ENCODE measurements at places on chromosomes 3 and 15.

DNA sequence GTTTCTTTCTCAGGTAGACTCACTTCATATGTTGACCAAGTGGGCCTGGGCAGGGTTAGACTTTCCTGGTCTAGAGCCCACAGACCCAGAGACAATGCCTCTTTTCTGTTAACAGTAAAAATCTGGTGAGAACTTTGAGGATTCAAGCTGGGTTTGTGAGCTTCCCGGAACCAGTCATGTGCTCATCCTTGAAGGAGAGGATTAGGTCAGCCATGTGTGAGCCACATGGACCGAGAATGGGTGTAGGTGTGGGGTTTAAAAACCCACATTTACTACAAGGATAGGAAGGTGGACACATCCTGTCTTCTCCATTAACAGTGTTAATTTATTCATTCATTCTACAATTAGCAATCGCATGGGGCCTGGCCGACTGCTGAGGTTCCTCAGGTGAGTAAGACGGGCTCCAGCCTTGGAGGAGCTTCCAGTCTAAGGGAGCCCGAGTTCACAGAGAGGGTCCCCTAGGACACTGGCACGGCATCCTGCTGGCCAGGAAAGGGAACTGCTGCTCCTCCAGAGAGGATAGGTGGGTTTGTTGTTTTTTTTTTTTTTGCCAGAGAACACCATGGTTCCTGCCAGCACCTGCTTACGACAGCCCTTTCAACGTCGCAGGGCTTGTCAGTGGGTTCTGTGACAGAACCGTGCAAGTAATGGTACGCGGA lies 69.0 kb downstream of the SQOR start:
- DNase-seq = no peak

- no peak for DNase-seq
Measured at GRCh38 chr15:52780172-52780980, 9.8 kb downstream of the ONECUT1 start.

DNA sequence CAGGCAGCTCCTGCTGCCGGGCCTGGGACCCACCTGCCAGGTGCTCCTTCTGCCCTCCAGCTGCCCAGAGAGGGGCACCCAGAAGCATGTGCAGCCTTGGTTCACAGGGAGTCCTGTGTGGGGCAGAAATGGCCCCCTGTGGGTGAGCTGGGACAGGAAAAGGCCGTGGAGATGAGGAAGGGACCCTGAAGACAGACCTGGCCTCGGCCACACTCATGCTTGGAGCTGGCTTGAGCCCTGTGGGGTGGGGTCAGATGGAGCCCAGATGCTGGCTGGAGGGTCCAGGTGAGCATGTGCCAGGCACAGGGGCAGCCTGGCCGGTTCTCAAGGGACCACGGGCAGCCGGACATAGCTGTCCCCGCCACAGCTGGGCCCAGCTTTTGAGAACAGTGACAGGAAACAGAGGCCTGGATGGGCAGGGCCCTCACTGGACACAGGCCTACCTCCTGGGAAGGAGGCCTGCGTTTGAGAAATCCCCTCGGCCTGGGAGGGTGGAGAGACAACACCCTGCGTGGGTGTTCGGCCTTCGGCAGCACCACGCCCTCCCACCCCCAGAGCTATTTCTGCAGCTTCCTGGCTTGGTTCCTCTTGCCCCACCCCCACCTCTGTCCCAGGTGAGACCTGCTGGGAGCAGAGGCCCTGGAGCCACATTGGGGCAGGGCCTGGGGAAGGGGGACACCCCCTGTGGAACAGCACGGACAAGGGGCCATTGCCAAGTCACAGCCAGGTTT lies 132.6 kb upstream of the MEF2A start:
- no peak for DNase-seq

- no peak for DNase-seq
Measured at GRCh38 chr3:176855213-176855612, 342.1 kb downstream of the TBL1XR1 start.

DNA sequence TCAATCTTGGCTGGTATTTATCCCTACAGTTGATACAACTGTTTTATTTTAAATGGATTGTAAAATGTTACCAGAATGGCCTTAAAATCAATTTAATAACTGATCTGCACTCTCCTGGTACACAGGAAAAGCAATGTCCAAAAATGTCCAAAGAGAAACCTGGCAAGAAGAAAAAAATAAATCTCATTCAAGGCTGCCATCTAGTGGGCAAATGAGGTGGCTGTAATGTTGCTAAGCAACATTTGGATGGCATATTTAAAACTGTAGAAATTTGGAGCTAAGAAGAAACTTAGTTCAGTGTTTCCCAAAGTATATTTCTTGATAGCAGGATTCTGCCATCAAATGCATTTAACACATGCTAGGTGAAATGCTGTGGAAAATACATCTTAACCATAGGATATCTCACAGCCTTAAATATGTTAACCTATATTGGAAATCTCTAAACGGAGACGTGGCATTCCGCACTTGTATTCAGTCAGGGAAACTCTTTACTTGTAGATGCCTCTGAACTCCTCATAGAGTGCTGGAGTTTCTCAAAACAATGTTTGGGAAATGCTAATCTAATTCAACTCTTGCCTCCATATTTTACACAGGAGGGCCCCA lies 216.8 kb downstream of the ERC2 start:
- DNase-seq = peak; percentile 6

- no peak for DNase-seq
Measured at GRCh38 chr15:51232581-51232980, 105.8 kb downstream of the CYP19A1 start.

- no peak for DNase-seq
Measured at GRCh38 chr3:63232764-63233396, 45.2 kb upstream of the SYNPR start.

DNA sequence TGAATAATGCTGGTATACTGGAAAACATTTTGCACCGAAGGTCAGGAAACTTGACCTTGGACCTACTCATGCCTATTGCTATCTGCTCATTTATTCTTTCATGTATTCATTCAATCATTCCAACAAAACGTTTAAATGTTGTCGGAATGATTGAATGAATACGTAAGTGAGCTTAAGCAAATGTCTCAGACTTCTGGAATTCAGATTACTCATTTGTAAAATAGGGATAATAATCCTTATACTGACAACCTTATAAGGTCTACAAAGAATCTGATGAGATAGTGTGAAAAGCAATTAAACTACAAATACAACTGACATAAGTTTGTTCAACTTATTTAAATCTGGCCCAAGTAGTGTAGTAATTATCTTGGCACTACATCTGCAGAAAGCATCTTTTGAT lies 288.7 kb downstream of the WDR72 start:
- no peak for DNase-seq

GRCh38 chr15:70669006-70669602 lies 94.3 kb downstream of the UACA start:
- no peak for DNase-seq

- DNase-seq = peak; percentile 68
Measured at GRCh38 chr3:4834403-4834866, 144.8 kb upstream of the BHLHE40 start.

DNA sequence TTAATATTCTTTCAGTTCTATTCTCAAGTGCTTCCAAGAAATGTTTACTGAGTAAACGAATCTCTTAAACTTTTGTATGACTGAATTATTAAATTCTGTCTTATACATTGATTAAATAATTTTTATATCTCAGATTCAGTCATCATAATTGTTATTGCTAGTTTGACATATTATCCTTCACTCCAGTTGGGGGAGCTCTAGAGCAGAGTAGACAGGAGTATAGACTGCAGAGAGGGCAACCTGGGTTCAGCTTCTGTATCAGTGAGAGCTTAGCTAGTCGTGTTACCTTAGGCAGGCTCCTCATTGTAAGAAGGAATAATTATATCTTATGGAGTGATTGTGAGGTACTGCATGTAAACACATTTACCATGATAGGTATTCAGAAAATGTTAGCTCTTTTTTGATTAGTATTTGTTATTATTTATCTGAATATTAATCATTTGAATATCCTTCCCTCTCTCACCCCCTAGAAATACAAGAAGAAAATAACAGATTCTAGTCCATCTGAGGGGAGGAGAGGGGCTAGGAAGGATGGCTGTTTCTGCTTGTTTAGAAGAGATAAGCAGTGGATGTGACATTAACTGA lies 31.0 kb upstream of the ZCWPW2 start:
- no peak for DNase-seq

DNA sequence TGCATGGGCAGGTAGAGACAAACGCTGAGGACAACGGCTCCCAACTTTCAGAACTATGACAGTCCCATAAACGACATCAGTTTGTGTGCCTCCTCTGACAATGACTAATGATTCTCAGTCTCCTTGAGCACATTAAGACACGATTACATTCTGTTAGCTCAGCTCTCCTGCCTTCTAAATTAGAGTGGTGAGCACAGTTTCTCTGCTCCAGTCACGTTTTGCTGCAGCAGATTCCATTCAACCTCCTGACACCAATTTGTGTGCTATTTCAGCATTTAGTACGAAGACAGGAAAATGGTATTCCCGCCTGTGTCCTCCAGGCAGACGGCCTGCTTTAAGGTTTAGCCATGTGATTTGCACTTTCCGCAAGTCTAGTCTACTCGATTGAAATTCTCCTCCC lies 458.4 kb upstream of the CFAP20DC start:
- DNase-seq = no peak

DNA sequence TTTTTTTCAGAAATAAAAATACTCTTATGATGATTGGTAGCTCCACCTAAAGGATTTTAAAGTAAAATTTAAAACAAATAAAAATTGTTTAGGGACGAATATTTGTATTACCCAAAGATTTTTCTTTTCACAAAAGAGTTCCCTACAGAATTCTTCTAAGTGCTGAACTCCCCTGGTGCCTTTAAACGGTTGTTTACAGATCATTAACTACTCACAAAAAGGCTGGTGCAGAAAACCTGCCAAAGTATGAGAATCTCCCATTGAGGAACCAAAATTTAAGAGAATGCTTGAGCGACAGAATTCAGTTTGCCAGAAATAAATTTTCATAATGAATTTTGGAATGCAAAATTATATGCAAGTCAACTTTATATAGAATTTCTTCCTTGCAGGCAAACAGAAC lies 497.8 kb upstream of the NR2F2 start:
- no peak for DNase-seq

All from stimulated activated CD4-positive, alpha-beta T cell treated with anti-CD3 and anti-CD28 coated beads, Interleukin-12 subunit alpha, Interleukin-12 subunit beta, amount 100 ng/mL, for 48 hours (primary cell).